ENCODE measurements at places on chromosomes 2 and 18. TPM values are rescaled to one million over a fixed set of nuclear protein-coding genes. Genes with fewer than 3 reads are reported as not detected.

GRCh38 chr2:15750822-15751329, 159.2 kb downstream of the DDX1 start:
- no peak for DNase-seq

GRCh38 chr2:55311444-55311870, 42.4 kb upstream of the MTIF2 start:
- no peak for DNase-seq

GRCh38 chr2:134934150-134934549, 15.5 kb downstream of the CCNT2 start:
- DNase-seq: no peak

The REG3A gene
- polyA plus RNA-seq: 0.13 TPM

The VAMP5 gene
- polyA plus RNA-seq: 56.7 TPM

The ABCG8 gene
- 10.0 TPM for polyA plus RNA-seq
